ENCODE measurements at places on chromosomes 16 and 17. TPM values are rescaled to one million over a fixed set of nuclear protein-coding genes. Genes with fewer than 3 reads are reported as not detected.

- peaks cover 19% of the 10 kb centered on the region for H3K4me1 ChIP-seq
- no peaks in the 10 kb centered on the region for H3K27me3 ChIP-seq
- no peaks in the 10 kb centered on the region for H3K36me3 ChIP-seq
- H3K27ac ChIP-seq = peak overlapping the region; percentile 94
- no peak for DNase-seq
Measured at GRCh38 chr17:2712300-2713043, 908 bp upstream of the CLUH start.

DNA sequence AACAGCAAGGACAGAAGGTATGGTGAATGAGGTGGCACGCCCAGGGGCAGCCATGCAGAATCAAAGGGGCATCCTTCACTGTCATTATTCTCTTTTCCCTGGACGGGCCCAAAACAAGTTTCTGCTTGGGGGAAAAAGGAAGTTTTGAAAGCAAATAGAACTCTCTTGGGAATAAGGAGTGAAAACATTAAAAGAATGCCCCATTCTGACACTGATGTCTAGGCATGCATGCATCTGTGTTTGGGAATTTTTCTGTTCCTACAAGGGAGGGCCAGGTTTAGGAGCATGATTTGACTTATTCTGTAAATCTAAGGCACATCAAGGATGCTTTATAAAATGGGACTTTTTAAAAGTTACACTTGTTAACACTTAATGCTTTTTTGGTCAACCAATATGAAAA is 34.3 kb upstream of the SLC12A3 start:
- H3K4me3 ChIP-seq = no peak overlapping the region
- H3K4me1 ChIP-seq = no peaks in the 10 kb centered on the region
- DNase-seq = no peak
- no peak overlapping the region for H3K27ac ChIP-seq

GRCh38 chr17:34146440-34147043 is 108.5 kb upstream of the CCL2 start:
- H3K27ac ChIP-seq = no peak overlapping the region
- H3K27me3 ChIP-seq = no peaks in the 10 kb centered on the region
- no peak for DNase-seq
- no peaks in the 10 kb centered on the region for H3K4me1 ChIP-seq

- peaks cover 7% of the 10 kb centered on the region for H3K4me1 ChIP-seq
- H3K27me3 ChIP-seq = no peaks in the 10 kb centered on the region
- no peak overlapping the region for H3K4me3 ChIP-seq
- no peak for DNase-seq
- H3K36me3 ChIP-seq = no peaks in the 10 kb centered on the region
- peak overlapping the region; percentile 45 for H3K27ac ChIP-seq
Measured at GRCh38 chr16:66364959-66365306, 1.6 kb upstream of the CDH5 start.

The PRSS21 gene
- 0.54 TPM for total RNA-seq

The LDHD gene
- total RNA-seq = 14.7 TPM
